GM12892 (cell line): ENCODE measurements at places on chromosomes 6 and 20.

DNA sequence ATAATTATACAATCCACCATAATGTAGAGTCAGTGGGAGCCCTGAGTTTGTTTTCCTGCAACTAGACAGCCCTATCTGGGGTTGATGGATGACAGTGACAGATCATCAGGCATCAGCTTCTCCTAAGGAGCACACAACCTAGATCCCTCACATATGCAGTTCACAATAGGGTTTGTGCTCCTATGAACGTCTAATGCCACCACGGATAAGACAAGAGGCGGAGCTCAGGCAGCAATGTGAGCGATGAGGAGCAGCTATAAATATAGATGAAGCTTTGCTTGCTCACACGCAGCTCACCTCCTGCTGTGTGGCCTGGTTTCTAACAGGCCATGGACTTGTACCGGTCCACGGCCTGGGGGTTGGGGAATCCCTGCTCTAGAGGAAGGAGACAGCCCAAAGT lies 25.9 kb downstream of the EDEM2 start:
- no peak for DNase-seq

GRCh38 chr6:93021235-93021915 lies 398.0 kb downstream of the EPHA7 start:
- no peak for DNase-seq

DNA sequence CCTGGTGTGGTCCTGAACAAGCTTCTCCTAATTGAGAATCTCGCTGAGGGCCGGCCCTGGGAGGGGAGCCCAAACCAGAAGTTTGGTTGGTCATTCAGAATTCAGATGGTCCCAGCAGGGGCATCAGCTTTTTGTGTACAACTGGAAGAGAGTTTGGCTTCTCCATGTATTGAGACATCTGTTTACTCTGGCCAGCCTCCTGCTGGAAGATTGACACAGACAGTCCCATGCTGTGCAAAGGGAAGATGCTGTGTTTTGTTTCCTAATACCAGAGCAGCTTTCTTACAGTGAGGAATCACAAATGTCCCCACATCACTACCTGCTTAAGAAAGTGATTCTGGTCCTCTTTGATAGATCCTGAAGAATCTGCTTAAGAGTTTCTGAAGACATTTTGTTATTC lies 97.8 kb downstream of the PLEKHG1 start:
- no peak for DNase-seq

GRCh38 chr6:134170844-134171243 lies 118.4 kb upstream of the SLC2A12 start:
- DNase-seq = no peak

GRCh38 chr6:14520029-14520428 lies 402.5 kb downstream of the CD83 start:
- DNase-seq = no peak

DNA sequence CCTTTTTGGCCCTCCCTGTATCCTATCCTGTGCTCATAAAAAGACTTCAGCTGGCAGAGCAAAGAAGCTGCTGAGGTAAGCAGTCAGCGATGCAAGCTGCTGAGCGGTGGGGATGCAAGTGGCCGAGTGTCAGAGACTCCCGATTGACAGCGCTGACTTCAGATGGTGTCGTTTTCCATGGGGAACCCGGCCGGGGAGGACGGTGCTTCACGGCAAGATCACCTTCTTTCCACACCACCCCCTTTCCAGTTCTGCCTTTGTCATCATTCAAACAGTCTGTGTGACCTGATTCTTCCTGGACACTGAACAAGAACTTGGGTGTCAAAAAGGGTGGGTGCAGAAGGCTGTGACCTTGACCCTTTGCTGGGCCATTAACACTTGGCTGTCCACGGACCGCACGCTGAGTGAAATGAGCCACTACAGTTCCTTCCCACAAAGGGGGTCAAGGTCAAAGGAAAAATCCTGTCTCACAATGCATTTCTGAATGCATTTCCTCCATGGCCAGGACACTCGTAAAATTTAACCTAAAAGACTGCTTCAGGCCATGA lies 52.9 kb upstream of the UNC93A start:
- no peak for DNase-seq

DNA sequence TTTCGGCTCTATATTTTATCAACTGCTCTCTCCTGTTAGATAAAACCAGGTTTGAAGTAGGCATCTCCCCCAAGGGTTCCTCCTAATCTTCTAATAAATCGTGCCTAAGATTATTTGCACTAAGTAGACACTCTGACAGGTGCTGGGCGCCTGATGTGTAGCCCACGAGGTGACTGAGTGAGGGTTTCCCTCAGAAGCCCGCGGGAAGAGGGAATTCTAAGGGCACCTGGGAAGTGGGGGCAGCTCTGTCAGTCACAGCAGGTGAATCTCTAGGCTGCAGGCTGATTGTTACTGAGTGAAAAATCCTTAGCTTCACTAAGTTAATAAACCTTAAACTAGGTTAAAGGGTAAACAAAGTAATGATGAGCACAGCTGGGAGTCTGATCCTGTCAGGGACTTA lies 68.2 kb downstream of the PXDC1 start:
- no peak for DNase-seq

DNA sequence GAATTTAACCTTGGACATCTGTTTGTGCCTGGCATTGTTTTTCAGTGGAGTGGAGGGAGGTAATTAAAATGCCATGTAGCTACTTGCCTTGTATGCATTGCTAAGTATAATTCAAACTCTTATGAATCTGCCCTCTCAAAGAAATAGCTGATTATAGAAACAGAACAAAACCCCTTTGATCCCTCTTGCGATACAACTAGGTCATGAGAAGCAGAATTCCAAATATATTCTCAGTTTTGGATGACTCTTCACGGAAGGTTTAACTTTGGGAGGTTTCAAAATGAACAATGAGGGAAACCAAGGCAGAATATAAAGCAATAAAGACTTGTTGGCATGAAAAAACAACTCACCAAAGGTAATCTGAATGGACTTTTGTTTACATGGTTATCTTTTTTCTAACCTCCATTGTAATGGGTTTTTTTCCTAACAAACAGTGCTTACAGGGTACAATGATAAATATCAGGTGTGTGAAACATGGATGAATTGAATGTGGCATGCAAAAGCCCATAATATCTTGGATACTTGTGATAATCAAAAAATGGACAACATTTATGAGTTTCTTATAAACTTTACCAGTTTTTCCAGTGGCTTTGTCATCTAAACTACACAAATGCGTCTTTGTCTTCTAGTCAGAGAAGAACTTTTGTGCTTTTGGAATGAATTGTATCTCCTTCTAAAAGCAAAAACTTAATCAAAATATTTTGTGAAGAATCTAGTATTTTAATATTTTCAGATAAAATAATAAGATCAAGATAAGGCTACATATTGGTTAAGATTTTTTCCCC lies 15.7 kb upstream of the HEY2 start:
- no peak for DNase-seq

DNA sequence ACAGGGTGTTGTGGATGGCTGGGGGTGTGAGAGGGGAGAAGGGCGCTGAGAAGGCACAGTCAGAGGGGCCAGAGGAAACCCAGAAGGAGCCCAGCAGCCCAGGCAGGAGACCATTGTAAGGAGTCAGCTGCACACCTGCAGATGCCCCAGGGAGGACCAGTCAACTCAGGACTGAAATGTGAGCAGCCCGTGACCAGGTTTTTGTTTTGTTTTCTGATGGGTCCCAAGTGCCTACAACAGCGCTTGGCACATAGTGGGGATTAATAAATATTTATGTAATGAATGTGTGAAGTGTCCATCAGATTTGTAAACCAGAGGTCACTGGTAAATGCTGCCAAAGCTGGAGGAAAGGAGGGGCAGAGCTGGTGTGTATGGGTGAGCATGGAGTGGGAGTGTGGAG lies 30.2 kb downstream of the TRAM2 start:
- DNase-seq = peak; percentile 42

GRCh38 chr6:105949869-105950268 lies 136.3 kb upstream of the PRDM1 start:
- DNase-seq = no peak

GRCh38 chr6:168609914-168610490 lies 169.0 kb downstream of the SMOC2 start:
- no peak for DNase-seq
